ENCODE measurements at places on chromosomes 11 and 22. TPM values are rescaled to one million over a fixed set of nuclear protein-coding genes. Genes with fewer than 3 reads are reported as not detected.

The VSIG2 gene
- 2.7 TPM for polyA plus RNA-seq

The FIBIN gene
- not detected for polyA plus RNA-seq

- DNase-seq = no peak
These were observed 1.5 kb downstream of the TMEM121B start for GRCh38 chr22:17119481-17120202.

- no peak for DNase-seq
These were observed 974.0 kb downstream of the TBC1D22A start for GRCh38 chr22:47736186-47737034.

GRCh38 chr11:93278976-93279375 is 51.6 kb upstream of the DEUP1 start:
- no peak for DNase-seq

GRCh38 chr11:89125298-89125697 is 52.4 kb upstream of the TYR start:
- no peak for DNase-seq

GRCh38 chr11:124612567-124613246 is 1.5 kb downstream of the PANX3 start:
- no peak for DNase-seq

DNA sequence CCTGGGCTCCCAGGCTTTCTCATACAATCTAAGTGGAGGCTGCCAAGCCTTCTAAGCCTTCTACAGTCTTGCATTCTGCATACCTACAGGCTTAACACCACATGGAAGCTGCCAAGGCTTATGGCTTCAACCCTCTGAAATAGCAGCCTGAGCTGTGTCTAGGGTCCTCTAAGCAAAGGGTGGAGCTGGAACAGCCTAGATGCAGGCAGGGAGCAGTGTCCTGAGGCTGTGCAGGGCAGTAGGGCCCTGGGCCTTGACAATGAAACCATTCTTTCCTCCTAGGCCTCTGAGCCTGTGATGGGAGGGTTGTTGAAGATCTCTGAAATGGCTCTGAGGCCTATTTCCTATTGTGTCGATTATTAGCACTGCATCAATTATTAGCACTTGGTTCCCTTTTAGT is 150.9 kb upstream of the GRK3 start:
- no peak for DNase-seq

- no peak for DNase-seq
These were observed 367.6 kb downstream of the SOX6 start for GRCh38 chr11:15988693-15989231.

Data from HepG2 (cell line).